Subcutaneous adipose tissue (tissue), 4 donors: ENCODE measurements at places on chromosomes 12 and 14. TPM values are rescaled to one million over a fixed set of nuclear protein-coding genes. Genes with fewer than 3 reads are reported as not detected.

The ZBTB42 gene
- 18.1 TPM for total RNA-seq

The RPAP3 gene
- total RNA-seq, result 10.0 TPM

The KRT3 gene
- total RNA-seq, result not detected

The LPAR5 gene
- 4.0 TPM for total RNA-seq

The PPP1R1A gene
- 959 TPM for total RNA-seq

The NUAK1 gene
- 38.6 TPM for total RNA-seq

The CLEC4D gene
- total RNA-seq, result 0.57 TPM

The GLIPR1L2 gene
- total RNA-seq, result 1.5 TPM

The GLIPR1L1 gene
- not detected for total RNA-seq

The RPGRIP1 gene
- total RNA-seq, result not detected

The NUDT14 gene
- 18.3 TPM for total RNA-seq

The ARHGDIB gene
- total RNA-seq, result 255 TPM

The INF2 gene
- total RNA-seq, result 61.7 TPM

The ATG14 gene
- 17.2 TPM for total RNA-seq

The BMAL2 gene
- 4.6 TPM for total RNA-seq

The FOXN4 gene
- total RNA-seq, result not detected

The KRT79 gene
- total RNA-seq, result 0.22 TPM

The SERPINA3 gene
- total RNA-seq, result 4.9 TPM

The FOXG1 gene
- not detected for total RNA-seq

The B3GNT4 gene
- not detected for total RNA-seq

The IFNG-AS1 gene
- total RNA-seq, result 0.22 TPM

The NRIP2 gene
- 1.2 TPM for total RNA-seq

The SERPINA1 gene
- total RNA-seq, result 3.3 TPM

The PLD4 gene
- not detected for total RNA-seq

The SMIM41 gene
- total RNA-seq, result not detected

The ASPG gene
- 1.5 TPM for total RNA-seq

The MDGA2 gene
- 1.1 TPM for total RNA-seq

The CMA1 gene
- total RNA-seq, result 1.9 TPM

The TSPAN11 gene
- total RNA-seq, result 1.4 TPM

The ERG28 gene
- total RNA-seq, result 3.7 TPM

The TFCP2 gene
- 15.6 TPM for total RNA-seq

The CLEC2D gene
- 19.8 TPM for total RNA-seq

The STXBP6 gene
- 10.8 TPM for total RNA-seq

The TTLL5 gene
- 46.2 TPM for total RNA-seq
